Hematopoietic multipotent progenitor cell treated with erythropoietin and hydrocortisone succinate and interleukin-3 and kit ligand, for 4 days (in vitro differentiated cells): ENCODE measurements at places on chromosomes 11 and 22.
A peak's percentile ranks its signal among the peaks of the same experiment; 100 is the strongest.

DNA sequence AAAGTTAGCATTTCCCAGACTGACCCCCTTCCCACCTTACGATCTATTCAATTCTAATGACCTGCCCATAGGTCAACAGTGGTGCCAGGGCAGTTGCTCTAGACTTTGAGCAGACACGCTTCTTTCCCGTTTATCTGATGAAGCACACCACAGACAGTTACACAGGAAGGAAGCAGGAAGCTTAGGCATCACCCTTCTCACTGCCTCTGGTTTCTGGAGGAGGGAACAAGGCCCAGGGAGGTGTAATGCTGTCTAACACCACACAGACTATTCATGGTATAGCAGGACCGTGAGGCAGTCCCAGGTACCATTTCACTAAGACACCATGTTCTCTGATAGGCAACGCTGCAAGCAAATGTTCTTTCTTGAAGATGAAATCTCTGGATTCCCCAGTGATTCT lies 279.4 kb downstream of the NTM start:
- DNase-seq = peak; percentile 81

- DNase-seq = no peak
Measured at GRCh38 chr11:65316227-65317024, 1.8 kb downstream of the CDC42EP2 start.

DNA sequence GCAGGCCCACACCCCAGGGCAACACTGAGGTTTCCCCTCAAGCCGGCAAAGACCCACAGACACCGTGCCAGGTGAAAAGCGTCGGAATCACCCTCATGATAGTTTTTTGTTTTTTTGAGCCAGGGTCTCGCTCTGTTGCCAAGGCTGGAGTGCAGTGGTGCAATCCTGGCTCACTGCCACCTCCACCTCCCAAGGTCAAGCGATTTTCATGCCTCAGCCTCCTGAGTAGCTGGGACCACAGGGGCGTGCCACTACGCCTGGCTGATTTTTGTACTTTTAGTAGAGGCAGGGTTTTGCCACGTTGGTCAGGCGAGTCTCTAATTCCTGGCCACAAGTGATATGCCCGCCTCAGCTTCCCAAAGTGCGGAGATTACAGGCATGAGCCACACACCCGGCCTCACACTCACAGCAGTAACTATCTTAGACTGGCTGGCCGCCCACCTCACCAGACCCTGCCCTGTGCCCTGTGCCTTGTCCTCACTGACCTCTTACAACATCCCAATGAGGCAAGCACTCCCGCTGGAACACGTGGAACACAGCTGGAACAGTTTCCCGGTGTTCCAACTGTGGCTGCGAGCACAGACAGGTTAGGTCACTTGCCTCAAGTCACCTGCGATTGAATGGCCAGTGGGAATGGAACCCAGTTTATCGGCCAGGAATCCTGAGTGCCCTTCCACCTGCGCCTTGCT lies 21.1 kb downstream of the LRRC10B start:
- no peak for DNase-seq

DNA sequence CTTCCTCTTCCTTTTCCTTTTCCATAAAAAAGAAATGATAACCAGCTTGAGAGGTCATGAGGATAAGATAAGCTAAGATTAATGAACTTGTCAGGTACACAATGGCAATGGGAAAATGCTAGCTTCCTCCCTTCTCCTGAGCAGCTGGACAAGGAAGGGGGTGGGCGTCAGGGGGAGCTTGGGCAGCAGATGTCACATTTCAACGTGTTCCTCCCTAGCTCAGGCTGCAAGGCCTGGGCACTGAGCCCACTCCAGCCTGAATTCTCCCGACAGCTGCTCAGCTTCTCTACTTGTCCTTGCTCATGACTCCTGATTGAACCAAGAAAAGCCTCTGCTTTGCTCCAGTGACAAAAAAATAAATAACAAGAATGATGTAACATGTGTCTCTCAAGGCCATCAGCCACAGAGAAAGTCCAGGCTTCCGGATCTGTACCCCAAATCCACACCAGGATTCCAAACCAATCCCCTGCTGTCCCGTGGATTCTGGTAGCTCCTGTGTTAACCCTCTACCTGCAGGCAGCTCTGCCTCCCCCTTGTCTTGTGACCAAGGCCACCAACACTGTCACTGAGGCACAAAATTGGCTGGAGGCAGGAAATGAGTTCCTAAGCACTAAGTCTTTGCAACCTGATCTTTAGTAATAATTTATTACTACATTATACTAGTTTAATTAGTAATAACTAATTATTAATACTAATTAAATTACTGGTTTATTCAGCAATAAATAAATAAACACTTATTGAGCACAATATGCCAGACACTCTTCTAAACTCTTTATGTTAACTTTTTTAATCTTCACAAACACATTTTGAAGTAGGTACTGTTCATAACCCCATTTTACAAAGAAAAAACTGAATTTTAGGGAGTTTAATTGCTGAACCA lies 146.5 kb downstream of the CCDC34 start:
- DNase-seq = no peak

DNA sequence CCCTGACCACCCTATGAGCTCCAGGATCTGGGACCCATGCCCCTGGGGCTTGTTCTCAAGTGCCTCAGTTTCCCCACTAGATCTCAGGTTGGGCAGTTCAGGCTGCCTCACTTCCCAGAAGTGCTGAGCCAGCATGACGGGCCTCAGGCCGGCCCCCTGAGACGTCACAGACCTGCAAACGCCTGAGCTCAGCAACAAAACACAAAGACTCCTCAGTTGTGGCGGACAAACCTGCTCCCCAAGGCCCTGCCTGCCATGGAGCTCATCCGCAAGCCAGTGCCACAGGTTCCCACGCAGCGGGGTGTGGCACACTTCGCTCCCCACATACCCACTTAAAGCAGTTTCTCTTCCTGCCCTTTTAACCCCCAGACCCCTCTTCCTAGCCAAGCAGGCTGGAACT lies 45.2 kb downstream of the NECTIN1 start:
- no peak for DNase-seq

- peak; percentile 91 for DNase-seq
Measured at GRCh38 chr22:43923631-43924464, at the start of gene PNPLA3. PNPLA3 (plus strand) TSS chr22:43923805; CDS start chr22:43923912, 107 bp downstream.

DNA sequence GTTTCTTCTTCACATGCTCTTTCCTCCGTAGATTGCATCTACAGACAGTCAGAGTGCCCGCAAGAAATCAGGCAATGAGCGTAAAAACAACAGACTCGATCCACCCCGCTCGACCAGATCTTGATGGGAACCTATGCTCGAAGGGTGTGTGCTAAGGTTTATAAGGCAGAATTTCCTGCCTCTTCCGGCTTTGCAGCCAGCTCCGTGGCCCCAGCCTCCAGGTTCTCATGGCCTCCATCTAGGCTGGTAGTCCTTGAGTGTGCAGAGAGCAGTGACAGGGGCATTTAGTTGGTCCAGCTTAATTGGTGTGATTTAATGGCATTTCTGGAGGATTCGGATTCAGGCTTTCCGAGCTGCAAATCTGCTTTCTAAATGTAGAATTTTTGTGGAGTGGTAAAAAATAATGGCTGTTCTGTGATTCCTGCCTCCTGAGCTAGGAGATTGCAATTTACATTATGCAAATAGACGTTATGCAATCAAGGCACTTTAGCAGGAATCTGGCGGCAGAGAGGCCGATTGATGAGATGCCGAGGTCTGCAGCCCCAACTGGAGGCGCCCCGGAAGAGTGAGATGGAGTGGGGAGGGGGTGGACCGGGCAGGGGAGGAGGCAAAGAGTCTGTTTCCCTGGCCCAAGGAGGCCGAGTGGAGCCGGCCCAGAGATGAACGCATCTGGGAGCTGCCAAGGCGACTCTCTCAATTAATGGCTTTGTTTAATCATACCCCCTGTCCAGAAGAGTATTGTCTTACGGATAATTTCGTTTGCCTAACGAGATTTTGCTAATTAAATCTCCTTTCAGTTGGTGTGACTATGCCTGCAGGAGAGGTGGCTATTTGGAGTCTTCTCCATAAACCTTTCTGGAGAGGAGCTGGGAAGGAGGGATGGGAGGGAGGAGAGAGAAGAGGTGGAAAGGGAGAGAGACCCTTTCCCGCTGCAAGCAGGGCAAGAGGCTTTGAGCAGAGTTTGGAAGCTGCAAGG lies 75.3 kb downstream of the PKNOX2 start:
- no peak for DNase-seq

DNA sequence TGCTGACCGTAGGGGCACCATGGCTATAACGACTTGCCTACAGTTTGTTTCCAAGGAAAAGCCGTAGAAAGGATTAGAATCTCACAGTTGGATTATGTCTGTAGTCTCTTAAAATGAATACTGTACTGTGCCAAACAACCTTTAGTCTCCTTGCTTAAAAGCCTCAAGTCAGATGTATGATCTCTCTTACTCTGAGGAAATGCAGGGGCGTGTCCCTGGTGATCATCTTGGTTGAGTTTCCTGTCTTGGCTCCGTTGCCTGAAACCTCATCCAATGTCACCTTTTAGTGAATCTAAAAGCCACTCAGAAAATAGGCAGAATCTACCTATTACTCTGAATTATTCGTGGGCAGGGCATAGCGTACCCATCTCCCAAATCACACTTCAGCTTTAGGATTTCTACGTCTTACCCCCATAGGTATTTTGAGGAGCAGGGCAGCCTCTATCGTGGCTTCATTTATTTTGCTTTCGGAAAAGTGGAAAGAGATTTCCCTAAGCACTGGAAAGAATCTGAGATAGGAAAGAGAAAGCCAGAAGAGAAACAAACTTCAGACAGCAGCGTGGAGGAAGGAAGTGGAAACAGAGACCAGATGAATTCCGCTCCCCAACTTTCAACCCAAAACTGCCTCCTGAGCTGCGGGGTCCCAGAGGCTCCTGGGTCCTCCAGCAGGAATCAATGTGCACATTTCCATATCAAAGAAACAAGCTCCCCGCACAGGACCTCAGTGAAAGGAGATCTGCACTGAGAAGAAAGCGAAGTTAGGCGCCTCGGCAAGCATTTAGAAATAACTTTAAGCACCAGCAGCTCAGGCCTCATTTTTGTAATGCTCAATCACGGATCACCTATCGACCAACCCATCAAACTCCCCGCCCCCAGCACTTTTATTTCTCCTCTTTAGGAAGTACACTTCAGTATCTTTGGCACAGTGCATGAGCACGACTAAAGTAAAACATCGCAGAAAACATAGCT lies 245.8 kb downstream of the ETS1 start:
- peak; percentile 66 for DNase-seq

- peak; percentile 81 for DNase-seq
Measured at GRCh38 chr11:63560506-63561180, 2.5 kb downstream of the PLAAT2 start.

- no peak for DNase-seq
Measured at GRCh38 chr11:119153049-119153818, 4.4 kb downstream of the ABCG4 start.

GRCh38 chr11:109165035-109165434 lies 257.0 kb upstream of the C11orf87 start:
- DNase-seq = no peak

- DNase-seq = no peak
Measured at GRCh38 chr11:112644410-112645131, 316.6 kb upstream of the NCAM1 start.
